Cardiac fibroblast (primary cell): ENCODE measurements at places on chromosomes 6 and 20.

DNA sequence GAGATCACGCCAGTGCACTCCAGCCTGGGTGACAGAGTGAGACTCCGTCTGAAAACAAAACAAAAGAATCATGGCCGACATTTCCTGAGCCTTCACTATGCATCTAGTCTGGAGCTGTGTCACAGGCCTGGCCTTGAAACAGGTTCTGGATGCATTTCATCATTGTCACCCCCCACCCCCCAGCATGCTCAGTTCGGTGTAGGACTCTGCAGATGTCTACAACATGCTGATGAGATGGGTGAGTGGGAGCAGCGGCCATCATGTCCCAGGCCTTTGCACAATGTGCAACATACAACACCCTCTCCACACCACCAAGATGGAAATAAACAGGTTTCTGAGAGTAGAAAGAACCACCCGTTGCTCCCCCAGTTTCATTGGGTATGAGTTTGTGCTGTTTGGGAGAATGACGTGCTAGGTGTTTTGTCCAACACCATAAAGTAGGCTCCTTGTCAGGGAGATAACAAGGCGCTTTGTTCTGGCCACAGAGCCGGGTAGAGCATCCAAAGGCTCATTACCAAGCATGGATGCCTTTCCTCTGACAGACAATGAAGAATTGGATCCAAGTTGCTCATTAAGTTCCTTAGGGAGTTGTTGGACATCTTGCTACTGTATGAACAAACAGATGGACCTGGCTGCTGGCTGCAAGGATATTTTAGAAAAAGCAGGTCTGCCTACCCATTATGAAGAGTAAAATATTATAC, 22.1 kb downstream of the SNHG17 start:
- DNase-seq: peak; percentile 46

- DNase-seq: no peak
These were observed 147.2 kb downstream of the CEBPB start for GRCh38 chr20:50337521-50338466.

GRCh38 chr6:119348748-119349360, 707 bp downstream of the MAN1A1 start:
- no peak for DNase-seq

DNA sequence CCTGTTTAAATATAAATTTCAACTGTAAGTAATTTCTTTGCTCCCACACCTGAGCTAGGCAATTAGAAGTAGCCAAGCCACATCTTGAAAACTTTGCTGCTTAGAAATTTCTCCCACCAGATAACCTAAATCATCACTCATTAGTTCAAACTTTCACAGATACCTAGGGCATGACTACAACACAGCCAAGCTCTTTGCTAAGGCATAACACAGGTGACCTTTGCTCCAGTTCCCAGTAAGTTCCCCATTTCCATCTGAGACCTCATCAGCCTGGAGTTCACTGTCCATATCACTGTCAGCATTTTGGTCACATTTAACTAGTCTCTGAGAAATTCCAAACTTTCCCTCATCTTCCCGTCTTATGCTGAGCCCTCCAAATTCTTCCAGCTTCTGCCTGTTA, 79.8 kb upstream of the OPRM1 start:
- no peak for DNase-seq

DNA sequence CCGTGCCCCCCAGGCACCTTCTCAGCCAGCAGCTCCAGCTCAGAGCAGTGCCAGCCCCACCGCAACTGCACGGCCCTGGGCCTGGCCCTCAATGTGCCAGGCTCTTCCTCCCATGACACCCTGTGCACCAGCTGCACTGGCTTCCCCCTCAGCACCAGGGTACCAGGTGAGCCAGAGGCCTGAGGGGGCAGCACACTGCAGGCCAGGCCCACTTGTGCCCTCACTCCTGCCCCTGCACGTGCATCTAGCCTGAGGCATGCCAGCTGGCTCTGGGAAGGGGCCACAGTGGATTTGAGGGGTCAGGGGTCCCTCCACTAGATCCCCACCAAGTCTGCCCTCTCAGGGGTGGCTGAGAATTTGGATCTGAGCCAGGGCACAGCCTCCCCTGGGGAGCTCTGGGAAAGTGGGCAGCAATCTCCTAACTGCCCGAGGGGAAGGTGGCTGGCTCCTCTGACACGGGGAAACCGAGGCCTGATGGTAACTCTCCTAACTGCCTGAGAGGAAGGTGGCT, 960 bp downstream of the TNFRSF6B start:
- DNase-seq: no peak

DNA sequence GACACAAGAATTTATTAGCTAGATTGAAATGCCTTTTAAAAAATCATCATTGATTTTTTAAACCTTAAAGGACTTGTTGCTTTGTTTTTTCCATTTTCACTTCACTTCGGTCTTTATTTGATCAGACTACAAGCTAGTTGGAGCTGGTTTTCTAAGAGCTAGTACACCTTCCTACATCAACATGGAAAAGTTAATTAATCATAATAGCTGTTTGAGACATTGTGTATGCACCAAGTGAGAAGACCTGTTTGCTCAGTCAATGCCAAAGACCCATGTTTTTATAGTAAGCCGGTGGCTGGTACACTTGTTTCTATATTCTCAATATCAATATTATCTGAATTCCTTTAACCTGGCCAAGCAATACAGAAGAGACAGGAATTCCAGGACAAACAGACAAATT, 310.2 kb upstream of the SGK1 start:
- no peak for DNase-seq

DNA sequence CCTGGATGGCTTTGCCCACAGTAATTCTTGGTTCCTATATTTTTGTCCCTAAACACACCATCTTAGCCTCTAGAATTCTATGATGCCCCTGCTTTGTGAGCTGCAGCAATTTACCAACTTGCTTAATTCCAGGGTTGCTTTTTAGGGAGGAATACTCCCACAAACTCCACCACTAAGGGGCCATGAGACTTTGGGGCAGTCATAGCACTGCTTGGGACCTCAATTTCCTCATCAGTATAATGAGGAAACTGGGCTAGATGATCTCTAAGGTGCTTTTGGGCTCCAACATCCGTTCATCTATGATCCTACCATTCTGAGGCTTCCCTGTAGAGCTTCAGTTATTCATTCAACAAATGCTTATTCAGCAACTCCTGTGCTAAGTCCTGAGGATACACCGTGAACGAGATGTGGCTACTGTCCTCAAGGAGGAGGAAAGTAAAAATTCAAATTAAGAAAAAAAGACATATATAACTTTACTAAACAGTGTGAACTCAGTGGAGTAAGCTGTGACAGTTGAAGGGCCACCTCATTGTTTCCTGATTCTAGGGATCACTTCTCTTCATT, 75.3 kb downstream of the PRDM1 start:
- DNase-seq: no peak

DNA sequence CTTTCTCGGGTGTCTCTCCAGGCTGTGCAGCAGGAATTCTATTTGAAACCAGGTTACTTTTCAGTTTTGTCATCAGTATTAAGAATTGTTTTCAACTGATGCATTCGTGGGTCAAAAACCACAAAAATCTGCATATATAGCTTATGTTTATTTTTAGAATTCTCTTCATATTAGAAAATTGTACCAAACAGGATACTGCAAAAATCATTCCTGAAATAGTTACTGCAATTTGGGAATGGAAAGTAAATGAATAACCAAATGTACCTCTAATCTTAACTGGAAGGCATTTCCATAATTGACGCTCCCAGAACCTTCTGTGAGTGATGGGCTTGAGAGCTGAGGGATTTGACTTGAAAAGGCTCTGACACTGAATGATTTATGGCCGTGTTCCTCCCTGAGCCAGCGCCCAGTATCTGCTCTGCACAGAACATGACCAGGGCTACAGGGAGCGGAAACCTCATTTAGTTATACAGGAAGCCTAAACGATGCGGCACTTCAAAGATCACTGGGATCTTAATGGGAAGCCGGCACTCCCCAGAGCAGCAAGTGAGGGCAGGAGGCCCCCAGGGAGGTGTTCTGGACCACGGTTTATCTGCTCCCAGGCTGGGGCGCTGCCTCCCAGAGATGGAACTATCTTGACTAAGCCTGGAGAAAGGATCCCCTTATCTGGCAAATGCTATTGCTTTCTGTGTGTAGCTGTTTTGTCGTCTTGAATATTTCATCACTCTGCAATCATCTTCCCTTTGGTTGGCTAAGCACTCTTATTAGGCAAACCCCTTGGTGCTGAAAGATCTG, 446.0 kb downstream of the QKI start:
- peak; percentile 50 for DNase-seq

GRCh38 chr6:8137529-8137939, 35.2 kb upstream of the EEF1E1 start:
- no peak for DNase-seq

GRCh38 chr6:30727920-30728553, 7.9 kb downstream of the TUBB start:
- DNase-seq: peak; percentile 72

DNA sequence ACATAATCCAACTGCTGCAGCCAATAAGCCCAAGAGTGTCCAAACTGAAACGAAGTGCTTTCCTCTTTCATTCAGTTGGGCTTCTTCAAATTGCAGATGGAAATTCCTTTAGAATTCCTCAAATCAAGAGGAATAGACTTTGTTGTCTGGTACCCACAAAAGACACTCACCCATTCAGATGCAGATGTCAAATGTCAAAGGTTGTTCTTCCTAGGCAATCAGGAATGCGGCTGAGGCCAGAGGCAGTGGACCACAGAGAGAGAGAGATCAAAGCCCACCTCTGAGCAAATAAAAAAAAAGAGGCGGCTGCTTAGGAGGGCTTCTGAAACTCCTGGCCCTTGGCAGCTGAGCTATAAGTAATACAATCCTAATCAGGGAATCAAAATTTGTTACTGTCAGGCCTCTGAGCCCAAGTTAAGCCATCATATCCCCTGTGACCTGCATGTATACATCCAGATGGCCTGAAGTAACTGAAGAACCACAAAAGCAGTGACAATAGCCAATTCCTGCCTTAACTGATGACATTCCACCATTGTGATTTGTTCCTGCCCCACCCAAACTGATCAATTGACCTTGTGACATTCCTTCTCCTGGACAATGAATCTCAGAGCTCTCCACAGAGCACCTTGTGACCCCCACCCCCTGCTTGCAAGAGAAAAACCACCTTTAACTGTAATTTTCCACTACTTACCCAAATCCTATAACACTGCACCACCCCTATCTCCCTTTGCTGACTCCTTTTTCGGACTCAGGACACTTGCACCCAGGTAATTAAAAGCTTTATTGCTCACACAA, 303.0 kb upstream of the GJE1 start:
- DNase-seq: no peak

DNA sequence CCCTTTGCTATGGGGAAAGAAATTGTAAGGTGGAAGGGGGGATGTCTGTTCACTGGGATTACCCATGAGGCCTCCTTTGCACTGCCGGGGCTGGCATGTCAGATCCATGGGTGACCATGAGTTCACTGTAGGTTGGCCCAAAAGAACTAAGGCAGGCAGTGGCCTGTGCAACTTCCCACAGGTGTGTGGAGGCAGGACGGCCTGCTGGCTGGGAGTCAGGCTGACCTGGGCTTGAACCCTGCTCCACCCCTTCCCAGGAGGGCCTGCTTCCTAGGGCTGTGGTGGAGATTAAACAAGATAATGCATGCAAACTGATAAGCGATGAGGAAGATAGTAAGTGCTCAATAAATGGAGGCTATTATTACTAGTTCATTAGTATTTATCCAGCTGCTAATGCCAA, 163.0 kb downstream of the EYA2 start:
- no peak for DNase-seq

DNA sequence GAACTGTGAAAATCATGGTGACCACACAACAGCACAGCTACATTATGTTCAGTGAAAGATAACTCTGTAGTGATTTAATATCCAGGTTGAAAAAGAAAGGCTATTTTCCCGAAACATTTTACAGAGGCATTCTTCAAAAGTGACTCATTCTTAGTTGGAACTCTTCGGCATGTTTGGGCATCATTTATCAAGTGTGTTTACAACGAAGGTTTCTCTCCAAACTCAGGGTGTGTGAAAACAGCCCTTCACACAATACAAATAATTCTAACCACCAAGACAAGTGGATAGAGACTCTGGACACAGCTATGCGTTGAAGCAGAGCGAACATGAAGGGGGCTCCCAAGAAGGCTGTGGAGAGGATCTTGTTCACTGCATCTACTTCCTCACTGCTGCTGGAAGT, 57.6 kb downstream of the CBLN4 start:
- no peak for DNase-seq

GRCh38 chr20:3156811-3157619, 2.6 kb downstream of the FASTKD5 start:
- peak; percentile 18 for DNase-seq

DNA sequence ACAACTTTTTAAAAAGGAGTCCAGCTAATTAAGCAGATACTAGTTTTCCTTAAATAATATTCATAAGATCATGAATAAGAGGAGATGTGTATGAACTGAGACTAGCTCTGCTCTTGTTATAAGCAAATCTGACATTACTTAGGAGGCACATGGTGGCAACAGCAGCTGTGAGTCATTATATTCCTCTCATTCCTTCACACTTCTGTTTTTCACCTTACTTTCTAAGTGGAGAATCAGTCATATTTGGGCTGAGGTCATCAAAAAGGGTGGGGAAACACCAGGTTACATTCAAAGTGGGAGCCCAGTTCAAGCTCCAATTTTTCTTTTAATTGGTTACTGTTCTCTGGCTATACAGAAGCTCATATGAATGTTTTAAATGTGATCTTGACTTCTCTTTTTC, 6.0 kb upstream of the RIPPLY2 start:
- no peak for DNase-seq

GRCh38 chr6:116074732-116075390, 14.2 kb upstream of the FRK start:
- DNase-seq: no peak

GRCh38 chr20:53149890-53150205, 177.7 kb downstream of the TSHZ2 start:
- no peak for DNase-seq

GRCh38 chr20:54385746-54386145, 89.6 kb upstream of the DOK5 start:
- DNase-seq: no peak

DNA sequence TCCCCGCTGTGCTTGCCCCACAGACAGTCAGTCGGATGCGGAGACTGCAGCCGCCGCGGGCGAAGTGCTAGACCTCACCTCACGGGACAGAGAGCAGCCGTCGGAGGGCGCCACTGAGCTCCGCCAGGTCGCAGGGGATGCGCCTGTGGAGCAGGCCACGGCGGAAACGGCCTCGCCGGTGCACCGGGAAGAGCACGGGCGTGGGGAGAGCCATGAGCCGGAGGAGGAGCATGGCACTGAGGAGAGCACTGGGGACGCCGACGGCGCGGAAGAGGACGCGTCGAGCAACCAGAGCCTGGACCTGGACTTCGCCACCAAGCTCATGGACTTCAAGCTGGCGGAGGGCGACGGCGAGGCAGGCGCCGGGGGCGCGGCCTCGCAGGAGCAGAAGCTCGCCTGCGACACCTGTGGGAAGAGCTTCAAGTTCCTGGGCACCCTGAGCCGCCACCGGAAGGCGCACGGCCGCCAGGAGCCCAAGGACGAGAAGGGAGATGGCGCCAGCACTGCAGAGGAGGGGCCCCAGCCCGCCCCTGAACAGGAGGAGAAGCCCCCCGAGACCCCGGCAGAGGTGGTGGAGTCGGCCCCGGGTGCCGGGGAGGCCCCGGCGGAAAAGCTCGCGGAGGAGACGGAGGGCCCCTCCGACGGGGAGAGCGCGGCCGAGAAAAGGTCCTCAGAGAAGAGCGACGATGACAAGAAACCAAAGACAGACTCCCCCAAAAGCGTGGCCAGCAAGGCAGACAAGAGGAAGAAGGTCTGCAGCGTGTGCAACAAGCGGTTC, 66.4 kb downstream of the SSR1 start:
- no peak for DNase-seq

- DNase-seq: no peak
These were observed 205.1 kb downstream of the DLL1 start for GRCh38 chr6:170085475-170086401.

- peak; percentile 33 for DNase-seq
These were observed 351.2 kb upstream of the RUNX2 start for GRCh38 chr6:44976677-44977641.
